Osteoblast (primary cell): ENCODE measurements at places on chromosomes 6 and 20. TPM values are rescaled to one million over a fixed set of nuclear protein-coding genes. Genes with fewer than 3 reads are reported as not detected.
A peak's percentile ranks its signal among the peaks of the same experiment; 100 is the strongest.

The KIF13A gene
- 61.5 and 90.5 TPM in 2 replicates for total RNA-seq

DNA sequence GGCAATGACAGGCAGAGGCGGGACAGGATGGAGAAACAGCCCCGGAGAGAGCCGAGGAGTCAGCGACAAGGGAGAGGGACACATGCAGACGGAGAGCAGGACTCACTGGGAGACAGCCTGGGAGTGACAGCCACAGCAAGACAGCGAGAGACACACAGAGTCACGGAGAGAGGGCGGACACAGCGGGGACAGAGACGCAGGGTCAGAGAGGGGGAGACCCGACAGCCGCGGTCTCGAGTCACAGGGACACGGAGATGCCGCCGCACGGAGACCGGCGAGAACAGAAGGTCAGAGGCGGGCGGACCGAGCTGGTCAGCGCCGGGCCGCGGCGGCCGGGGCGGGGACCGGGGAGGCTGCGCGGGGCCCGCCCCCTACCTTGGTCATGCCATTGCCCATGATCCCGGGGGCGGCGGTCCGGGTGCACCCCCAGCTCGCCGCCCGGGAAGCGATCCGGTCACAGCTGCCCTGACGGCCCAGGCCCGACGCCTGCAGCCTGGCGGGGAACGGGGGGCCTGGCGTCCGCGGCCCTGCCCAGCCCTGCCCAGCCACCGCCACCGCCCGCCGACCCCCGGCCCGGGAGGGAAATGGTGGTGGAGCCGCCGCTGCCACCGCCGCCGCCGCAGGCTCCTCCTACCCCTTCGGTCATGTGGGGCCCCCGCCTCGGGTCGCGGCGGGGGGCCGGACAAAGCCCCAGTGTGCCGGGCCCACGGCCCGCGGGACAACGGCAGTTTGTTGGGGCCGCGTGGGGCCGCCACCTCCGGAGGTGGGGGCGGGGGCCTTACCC lies at the start of the genes DUSP15 and TTLL9:
Gene DUSP15 (minus strand): TSS at position 586 of the 784 bp plus-strand sequence. CDS start 190 bp downstream, at position 396.
Gene TTLL9 (plus strand): TSS at position 693 of the 784 bp plus-strand sequence. CDS start 493 bp downstream, outside the sequence.
- H3K27ac ChIP-seq, result no peak within 1 kb of the TSS
- peaks cover 3% of the 10 kb centered on the region for H3K4me1 ChIP-seq
- peak within 1 kb of the TSS; percentile 68 for H3K4me3 ChIP-seq
- H3K36me3 ChIP-seq, result no peaks in the 10 kb centered on the region
- peaks cover 42% of the 10 kb centered on the region for H3K27me3 ChIP-seq
- peak; percentile 85 for DNase-seq

GRCh38 chr6:118700531-118700930 lies 49.1 kb upstream of the CEP85L start:
- no peak overlapping the region for H3K4me3 ChIP-seq
- H3K27ac ChIP-seq, result no peak overlapping the region
- H3K4me1 ChIP-seq, result peaks cover 8% of the 10 kb centered on the region
- no peaks in the 10 kb centered on the region for H3K36me3 ChIP-seq

The CAGE1 gene
- total RNA-seq, result under 0.01 TPM in 2 replicates

The PDCD2 gene
- total RNA-seq, result 62.2 and 69.5 TPM in 2 replicates

DNA sequence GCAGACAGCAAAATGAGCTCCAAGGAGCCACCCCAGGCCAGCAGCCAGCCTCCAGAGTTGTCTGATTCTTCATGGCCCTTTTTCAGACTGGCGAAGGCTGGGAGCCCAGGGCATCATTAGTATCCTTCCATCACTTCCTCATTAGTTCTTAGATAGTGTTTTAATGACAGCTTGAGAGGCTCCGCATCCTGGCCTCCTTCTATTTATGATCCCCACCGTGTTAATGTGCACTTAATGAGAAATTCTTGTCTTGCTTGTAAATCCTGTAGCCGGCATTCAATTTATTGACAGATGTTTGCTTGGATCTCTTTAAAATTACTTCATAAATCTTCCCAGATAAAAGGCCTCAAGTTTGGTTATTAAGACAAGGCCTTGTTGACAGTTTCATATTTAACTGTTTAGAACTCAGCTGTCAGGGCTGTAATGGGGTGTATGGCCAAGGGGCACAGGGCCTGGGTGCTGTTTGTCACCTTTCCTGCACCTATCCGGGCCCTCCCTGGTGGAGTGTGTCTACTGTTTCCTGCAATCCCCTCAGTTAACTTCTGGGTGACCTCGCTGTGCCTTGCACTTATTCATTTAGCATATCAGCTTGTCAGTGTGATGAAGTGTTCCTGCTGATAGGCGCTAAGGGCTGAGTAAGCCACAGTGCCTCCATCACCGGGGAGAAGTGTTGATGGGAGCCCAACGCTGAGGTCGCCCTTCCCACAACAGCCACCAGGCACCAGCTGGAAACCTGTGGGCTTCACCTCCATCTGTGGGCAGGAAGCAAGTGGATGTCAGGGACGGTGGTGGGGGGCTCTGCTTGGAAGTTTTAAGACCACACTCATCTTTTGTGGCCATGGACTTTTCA lies 169.3 kb downstream of the TSHZ2 start:
- no peak overlapping the region for H3K27ac ChIP-seq
- no peak for DNase-seq
- H3K27me3 ChIP-seq, result no peaks in the 10 kb centered on the region
- no peak overlapping the region for H3K4me3 ChIP-seq

DNA sequence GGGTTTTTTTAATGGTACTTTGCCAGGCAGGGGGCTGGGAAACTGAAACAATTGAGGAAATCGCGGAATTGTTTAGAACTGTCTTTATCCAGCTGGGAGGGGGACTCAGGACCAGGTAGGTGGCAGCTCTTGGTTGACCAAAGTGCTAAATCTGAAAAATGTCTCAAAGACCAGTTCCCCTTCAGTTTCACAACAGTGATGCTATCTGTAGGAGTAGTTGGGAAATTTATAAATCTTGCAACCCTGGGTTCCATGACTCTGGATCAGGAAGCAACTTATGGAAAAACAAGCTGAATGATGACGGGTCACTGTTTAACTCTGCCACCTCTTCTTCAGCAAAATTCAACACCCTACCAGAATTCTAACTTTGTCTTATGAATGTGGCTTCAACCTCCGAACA lies 99.7 kb downstream of the FAM50B start:
- no peak overlapping the region for H3K4me3 ChIP-seq
- no peak overlapping the region for H3K27ac ChIP-seq
- no peak for DNase-seq
- peaks cover 7% of the 10 kb centered on the region for H3K27me3 ChIP-seq
- peaks cover 9% of the 10 kb centered on the region for H3K4me1 ChIP-seq

DNA sequence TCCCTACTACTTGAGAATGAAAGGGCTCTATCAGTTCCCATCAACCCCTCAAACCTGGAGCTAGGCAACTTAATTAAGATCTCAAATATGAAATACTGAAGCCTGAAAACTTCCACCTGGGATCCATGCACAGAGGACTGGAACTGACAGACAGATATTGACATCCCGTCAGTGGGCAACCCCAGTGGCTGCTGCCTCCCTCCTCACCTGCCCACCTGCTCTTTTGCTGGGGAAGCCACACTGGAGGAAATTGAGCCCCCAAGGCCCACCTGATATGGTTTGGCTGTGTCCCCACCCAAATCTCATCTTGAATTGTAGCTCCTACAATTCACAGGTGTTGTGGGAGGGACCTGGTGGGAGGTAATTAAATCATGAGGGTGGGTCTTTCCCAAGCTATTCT lies 192.8 kb downstream of the LRFN2 start:
- no peak for DNase-seq
- H3K27me3 ChIP-seq, result no peaks in the 10 kb centered on the region
- H3K4me3 ChIP-seq, result no peak overlapping the region
- no peaks in the 10 kb centered on the region for H3K4me1 ChIP-seq
- H3K27ac ChIP-seq, result no peak overlapping the region

- no peak for DNase-seq
- H3K27ac ChIP-seq, result peak overlapping the region; percentile 67
- no peaks in the 10 kb centered on the region for H3K27me3 ChIP-seq
- peaks cover 20% of the 10 kb centered on the region for H3K36me3 ChIP-seq
- H3K4me1 ChIP-seq, result peaks cover 16% of the 10 kb centered on the region
Observed at GRCh38 chr6:127971945-127972391, 71.1 kb upstream of the THEMIS start.

- H3K36me3 ChIP-seq, result no peaks in the 10 kb centered on the region
- no peak overlapping the region for H3K4me3 ChIP-seq
- H3K4me1 ChIP-seq, result peaks cover 36% of the 10 kb centered on the region
- H3K27me3 ChIP-seq, result no peaks in the 10 kb centered on the region
Observed at GRCh38 chr6:155493694-155494143, 38.1 kb upstream of the NOX3 start.

The TFAP2D gene
- total RNA-seq, result not detected in 2 replicates

- peak overlapping the region; percentile 57 for H3K4me3 ChIP-seq
- DNase-seq, result peak; percentile 89
- no peaks in the 10 kb centered on the region for H3K27me3 ChIP-seq
- H3K36me3 ChIP-seq, result no peaks in the 10 kb centered on the region
- peak overlapping the region; percentile 99 for H3K27ac ChIP-seq
Observed at GRCh38 chr6:24743265-24743943, 24.4 kb upstream of the C6orf62 start.

DNA sequence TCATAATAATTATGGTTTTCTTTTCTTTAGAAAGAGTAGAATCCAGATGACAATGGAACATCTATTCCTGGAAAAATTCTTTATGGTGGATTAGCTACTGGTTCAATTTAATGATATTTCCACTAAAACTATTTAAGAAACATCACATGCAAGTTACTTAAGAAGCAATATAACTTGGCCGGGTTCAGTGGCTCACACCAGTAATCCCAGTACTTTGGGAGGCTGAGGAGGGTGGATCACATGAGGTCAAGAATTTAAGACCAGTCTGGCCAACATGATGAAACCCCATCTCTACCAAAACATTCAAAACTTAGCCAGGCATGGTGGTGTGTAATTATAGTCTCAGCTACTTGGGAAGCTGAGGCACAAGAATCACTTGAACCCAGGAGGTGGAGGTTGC lies 65.9 kb upstream of the SMLR1 start:
- H3K4me1 ChIP-seq, result no peaks in the 10 kb centered on the region
- no peak overlapping the region for H3K27ac ChIP-seq
- no peaks in the 10 kb centered on the region for H3K36me3 ChIP-seq
- no peak for DNase-seq
- H3K27me3 ChIP-seq, result no peaks in the 10 kb centered on the region

DNA sequence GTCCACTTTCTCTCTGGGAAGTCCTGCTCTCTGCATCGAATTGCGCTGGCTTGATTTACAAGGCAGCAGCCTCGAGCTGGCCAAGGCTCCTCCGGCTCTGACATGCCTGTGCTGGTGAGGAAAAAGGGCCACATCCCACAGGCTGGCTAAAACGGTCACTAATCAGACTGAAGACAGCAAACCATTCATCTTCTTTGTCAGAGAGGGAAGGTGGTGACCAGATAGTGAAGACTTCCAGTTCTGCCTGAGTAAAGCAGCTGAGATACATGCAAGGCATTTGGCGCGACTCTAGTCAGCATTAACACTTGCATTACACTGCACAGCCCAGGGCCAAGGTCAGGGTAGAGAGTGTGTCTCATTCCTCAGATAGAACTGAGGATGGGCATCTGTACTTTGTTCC lies 203.2 kb upstream of the MAP3K7 start:
- no peaks in the 10 kb centered on the region for H3K36me3 ChIP-seq
- H3K4me1 ChIP-seq, result peaks cover 7% of the 10 kb centered on the region
- H3K4me3 ChIP-seq, result no peak overlapping the region
- DNase-seq, result no peak

DNA sequence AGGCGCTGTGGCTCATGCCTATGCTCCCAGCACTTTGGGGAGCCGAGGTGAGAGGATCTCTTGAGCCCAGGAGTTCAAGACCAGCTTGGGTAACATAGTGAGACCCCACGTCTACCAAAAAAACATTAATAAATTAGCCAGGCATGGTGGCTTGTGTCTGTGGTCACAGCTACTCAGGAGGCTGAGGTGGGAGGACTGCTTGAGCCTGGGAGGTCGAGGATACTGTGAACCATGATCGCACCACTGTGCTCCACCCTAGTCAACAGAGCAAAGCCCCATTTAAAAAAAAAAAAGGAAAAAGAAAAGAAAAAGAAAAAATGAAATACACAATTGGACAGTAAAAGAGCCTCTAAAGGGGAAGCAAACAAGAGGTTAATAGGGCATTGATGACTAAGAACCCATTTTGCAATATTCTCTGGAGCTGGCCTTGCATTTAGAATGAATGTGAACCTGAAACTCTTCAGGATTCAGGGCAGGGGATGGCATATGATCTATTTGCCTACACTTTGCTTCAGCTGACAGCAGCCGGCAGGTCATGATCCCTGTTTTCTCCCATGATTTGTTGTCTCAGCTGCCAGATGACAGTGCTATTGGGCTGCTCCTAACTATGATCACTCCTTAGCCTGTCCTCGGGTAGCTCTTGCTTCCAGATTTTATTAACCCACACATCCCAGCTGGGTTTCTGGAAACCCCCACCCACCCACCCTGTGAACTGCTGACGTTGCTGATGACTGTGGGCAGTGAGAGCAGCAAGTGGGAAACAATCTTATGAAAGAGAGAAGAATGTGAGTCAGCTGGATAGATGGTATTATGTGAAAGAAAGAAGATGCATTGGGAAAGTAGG lies 83.8 kb upstream of the ELOVL5 start:
- no peaks in the 10 kb centered on the region for H3K27me3 ChIP-seq
- no peak overlapping the region for H3K4me3 ChIP-seq
- H3K4me1 ChIP-seq, result peaks cover 22% of the 10 kb centered on the region
- H3K27ac ChIP-seq, result peak overlapping the region; percentile 83
- H3K36me3 ChIP-seq, result no peaks in the 10 kb centered on the region

The HMGCLL1 gene
- total RNA-seq, result under 0.01 and 0.36 TPM in 2 replicates

- no peaks in the 10 kb centered on the region for H3K36me3 ChIP-seq
- no peak overlapping the region for H3K4me3 ChIP-seq
- no peak overlapping the region for H3K27ac ChIP-seq
- no peak for DNase-seq
- H3K4me1 ChIP-seq, result no peaks in the 10 kb centered on the region
Observed at GRCh38 chr6:41167173-41167963, 4.5 kb upstream of the TREM2 start.

DNA sequence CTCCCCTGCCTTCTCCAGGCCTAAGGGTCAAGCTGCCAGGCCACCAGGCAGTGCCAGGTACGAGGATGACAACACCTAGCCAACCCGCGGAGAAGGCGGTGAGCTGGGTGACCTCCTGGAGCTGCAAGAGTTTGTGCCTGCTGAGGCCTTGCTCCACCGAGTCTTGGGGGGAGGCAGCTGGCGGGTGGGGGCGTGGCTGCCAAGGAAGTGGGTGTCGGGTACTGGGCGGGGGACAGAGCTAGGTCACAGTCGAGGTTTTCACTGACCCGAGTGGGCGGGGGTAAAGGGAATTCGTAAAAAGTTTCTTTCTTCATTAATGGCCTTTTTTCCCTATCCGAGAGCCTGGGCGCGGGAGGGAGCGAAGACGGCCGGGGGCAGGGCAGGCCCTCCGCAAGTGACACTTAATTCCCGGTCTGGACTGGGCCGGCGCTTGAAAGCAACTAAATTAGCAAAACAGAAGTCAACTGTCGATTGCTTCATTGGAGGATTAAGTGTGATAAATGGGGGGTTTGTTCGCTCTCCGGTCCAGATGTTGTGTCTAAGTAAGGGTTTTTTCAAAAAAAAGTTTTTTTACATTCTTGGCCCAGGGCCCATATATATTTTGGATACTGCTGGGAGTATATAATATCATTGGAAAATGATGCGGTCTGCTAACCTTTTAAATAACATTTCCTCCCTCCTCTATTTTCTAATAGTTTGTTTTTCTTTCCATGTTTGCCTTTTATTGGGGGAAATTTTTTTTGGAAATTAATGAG lies 43.1 kb upstream of the FOXP4 start:
- peaks cover 9% of the 10 kb centered on the region for H3K4me1 ChIP-seq
- peaks cover 28% of the 10 kb centered on the region for H3K27me3 ChIP-seq
- DNase-seq, result peak; percentile 80
- no peaks in the 10 kb centered on the region for H3K36me3 ChIP-seq

The IL17A gene
- total RNA-seq, result not detected in 2 replicates

GRCh38 chr6:170143401-170144150 lies 147.3 kb downstream of the DLL1 start:
- no peak for DNase-seq
- H3K4me1 ChIP-seq, result no peaks in the 10 kb centered on the region
- H3K27me3 ChIP-seq, result no peaks in the 10 kb centered on the region
- no peaks in the 10 kb centered on the region for H3K36me3 ChIP-seq
- no peak overlapping the region for H3K27ac ChIP-seq
